Hepatocyte (in vitro differentiated cells): ENCODE measurements at places on chromosomes 13 and 19. TPM values are rescaled to one million over a fixed set of nuclear protein-coding genes. Genes with fewer than 3 reads are reported as not detected.

DNA sequence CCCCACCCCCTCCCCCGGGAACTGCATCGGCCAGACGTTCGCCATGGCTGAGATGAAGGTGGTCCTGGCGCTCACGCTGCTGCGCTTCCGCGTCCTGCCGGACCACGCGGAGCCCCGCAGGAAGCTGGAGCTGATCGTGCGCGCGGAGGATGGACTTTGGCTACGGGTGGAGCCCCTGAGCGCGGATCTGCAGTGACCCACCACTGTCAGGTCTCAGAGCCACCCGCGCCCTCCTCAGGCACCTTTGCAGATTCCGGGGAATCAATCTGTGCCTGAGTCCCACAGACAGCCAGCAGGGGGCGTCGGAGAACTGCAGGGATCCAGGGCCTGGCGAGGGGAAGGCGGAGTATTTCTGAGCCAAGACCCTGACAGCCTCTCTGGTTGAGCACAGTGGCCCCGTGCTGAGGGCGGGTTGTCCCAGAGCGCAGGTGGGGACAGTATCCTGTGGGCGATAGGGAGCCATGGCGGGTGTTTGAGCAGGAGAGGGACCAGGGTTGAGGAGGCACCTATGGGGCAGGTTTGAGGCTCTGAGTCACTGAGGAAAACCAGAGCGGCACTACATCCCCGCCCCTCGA, 30.4 kb upstream of the CYP4F8 start:
- no peaks in the 10 kb centered on the region for H3K27me3 ChIP-seq
- peak; percentile 59 for DNase-seq
- H3K4me1 ChIP-seq = no peaks in the 10 kb centered on the region

DNA sequence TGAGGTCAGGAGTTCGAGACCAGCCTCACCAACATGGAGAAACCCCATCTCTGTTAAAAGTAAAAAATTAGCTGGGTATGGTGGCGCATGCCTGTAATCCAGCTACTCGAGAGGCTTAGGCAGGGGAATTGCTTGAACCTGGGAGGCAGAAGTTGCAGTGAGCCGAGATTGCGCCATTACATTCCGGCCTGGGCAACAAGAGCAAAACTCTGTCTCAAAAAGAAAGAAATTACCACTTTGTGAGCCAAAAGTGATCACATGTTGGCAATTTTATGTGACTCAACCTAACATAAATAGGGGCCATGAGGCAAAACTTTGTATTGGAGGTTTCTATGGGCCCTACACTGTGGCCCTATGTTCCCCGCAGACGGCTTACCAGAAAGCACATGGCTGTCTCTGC, 72.2 kb downstream of the MAP4K1 start:
- H3K27me3 ChIP-seq = no peaks in the 10 kb centered on the region
- DNase-seq = no peak
- H3K4me1 ChIP-seq = peaks cover 4% of the 10 kb centered on the region

TOMM40 gene
- polyA plus RNA-seq = 83.1 and 83.7 TPM in 2 replicates

PINLYP gene
- polyA plus RNA-seq = 4.5 and 4.6 TPM in 2 replicates

- no peaks in the 10 kb centered on the region for H3K36me3 ChIP-seq
- no peaks in the 10 kb centered on the region for H3K4me1 ChIP-seq
- H3K4me3 ChIP-seq = no peak overlapping the region
- H3K27me3 ChIP-seq = peaks cover 10% of the 10 kb centered on the region
- DNase-seq = peak; percentile 31
- H3K27ac ChIP-seq = no peak overlapping the region
Measured at GRCh38 chr19:50741179-50741933, 18.2 kb downstream of the CLEC11A start.

DNA sequence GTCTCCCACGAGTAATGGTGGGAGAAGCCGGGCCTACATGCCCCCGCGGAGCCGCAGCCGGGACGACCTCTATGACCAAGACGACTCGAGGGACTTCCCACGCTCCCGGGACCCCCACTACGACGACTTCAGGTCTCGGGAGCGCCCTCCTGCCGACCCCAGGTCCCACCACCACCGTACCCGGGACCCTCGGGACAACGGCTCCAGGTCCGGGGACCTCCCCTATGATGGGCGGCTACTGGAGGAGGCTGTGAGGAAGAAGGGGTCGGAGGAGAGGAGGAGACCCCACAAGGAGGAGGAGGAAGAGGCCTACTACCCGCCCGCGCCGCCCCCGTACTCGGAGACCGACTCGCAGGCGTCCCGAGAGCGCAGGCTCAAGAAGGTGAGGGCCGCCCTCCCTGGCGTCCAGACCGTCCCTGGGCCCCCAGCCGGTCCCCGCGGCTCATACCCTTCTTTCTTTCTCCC, 1.4 kb upstream of the USF2 start:
- H3K27ac ChIP-seq = peak overlapping the region; percentile 100
- no peaks in the 10 kb centered on the region for H3K27me3 ChIP-seq
- H3K36me3 ChIP-seq = no peaks in the 10 kb centered on the region
- DNase-seq = peak; percentile 69
- H3K4me1 ChIP-seq = peaks cover 12% of the 10 kb centered on the region

SHD gene
- polyA plus RNA-seq = 3.4 and 4.6 TPM in 2 replicates

- H3K36me3 ChIP-seq = no peaks in the 10 kb centered on the region
- H3K4me3 ChIP-seq = no peak overlapping the region
- H3K27me3 ChIP-seq = no peaks in the 10 kb centered on the region
- H3K4me1 ChIP-seq = no peaks in the 10 kb centered on the region
Measured at GRCh38 chr19:15548648-15549047, 40.3 kb downstream of the CYP4F22 start.

GRCh38 chr13:69410761-69411160, 696.9 kb upstream of the ATXN8OS start:
- no peaks in the 10 kb centered on the region for H3K36me3 ChIP-seq
- no peaks in the 10 kb centered on the region for H3K4me1 ChIP-seq
- no peak overlapping the region for H3K4me3 ChIP-seq
- H3K27ac ChIP-seq = no peak overlapping the region
- DNase-seq = no peak

LGALS7 gene
- 1.2 TPM in 2 replicates for polyA plus RNA-seq

- no peaks in the 10 kb centered on the region for H3K27me3 ChIP-seq
- no peaks in the 10 kb centered on the region for H3K4me1 ChIP-seq
- no peak overlapping the region for H3K27ac ChIP-seq
- DNase-seq = peak; percentile 28
- H3K36me3 ChIP-seq = no peaks in the 10 kb centered on the region
- no peak overlapping the region for H3K4me3 ChIP-seq
Measured at GRCh38 chr13:86870444-86870843, 800.7 kb upstream of the SLITRK5 start.

DNA sequence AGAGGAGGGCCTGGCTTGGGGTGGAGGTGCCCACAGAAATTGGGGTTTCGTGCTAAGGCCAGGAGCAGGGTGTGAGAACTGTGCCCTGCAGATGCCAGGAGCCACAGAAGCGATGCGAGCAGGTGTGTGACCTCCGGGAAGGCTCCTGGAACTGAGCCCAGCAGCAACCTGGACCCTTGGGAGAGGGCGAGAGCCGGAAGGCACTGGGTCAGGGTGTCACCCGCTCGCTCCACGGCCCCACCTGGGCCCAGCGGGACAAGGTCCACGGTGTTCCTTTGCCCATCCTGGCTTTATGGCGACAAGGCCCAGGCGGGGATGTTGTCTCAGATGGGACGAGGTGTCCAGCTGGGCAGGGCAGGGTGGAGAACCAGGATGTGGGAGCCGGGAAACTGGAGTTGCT, 4.2 kb downstream of the MISP start:
- H3K27me3 ChIP-seq = no peaks in the 10 kb centered on the region
- H3K36me3 ChIP-seq = no peaks in the 10 kb centered on the region
- H3K4me1 ChIP-seq = peaks cover 23% of the 10 kb centered on the region
- no peak overlapping the region for H3K4me3 ChIP-seq
- peak overlapping the region; percentile 99 for H3K27ac ChIP-seq

LHFPL6 gene
- polyA plus RNA-seq = 14.1 and 17.2 TPM in 2 replicates

- no peaks in the 10 kb centered on the region for H3K36me3 ChIP-seq
- no peak overlapping the region for H3K27ac ChIP-seq
- H3K4me3 ChIP-seq = no peak overlapping the region
- peak; percentile 58 for DNase-seq
- H3K4me1 ChIP-seq = peaks cover 7% of the 10 kb centered on the region
Measured at GRCh38 chr19:35088131-35088913, 27.3 kb upstream of the FXYD3 start.

GRCh38 chr13:58955546-58956385, 1208.0 kb downstream of the DIAPH3 start:
- no peak for DNase-seq
- no peaks in the 10 kb centered on the region for H3K27me3 ChIP-seq
- no peaks in the 10 kb centered on the region for H3K4me1 ChIP-seq
- H3K36me3 ChIP-seq = no peaks in the 10 kb centered on the region

- H3K4me3 ChIP-seq = no peak overlapping the region
- no peaks in the 10 kb centered on the region for H3K27me3 ChIP-seq
Measured at GRCh38 chr13:75415694-75416093, 66.3 kb downstream of the TBC1D4 start.

DNA sequence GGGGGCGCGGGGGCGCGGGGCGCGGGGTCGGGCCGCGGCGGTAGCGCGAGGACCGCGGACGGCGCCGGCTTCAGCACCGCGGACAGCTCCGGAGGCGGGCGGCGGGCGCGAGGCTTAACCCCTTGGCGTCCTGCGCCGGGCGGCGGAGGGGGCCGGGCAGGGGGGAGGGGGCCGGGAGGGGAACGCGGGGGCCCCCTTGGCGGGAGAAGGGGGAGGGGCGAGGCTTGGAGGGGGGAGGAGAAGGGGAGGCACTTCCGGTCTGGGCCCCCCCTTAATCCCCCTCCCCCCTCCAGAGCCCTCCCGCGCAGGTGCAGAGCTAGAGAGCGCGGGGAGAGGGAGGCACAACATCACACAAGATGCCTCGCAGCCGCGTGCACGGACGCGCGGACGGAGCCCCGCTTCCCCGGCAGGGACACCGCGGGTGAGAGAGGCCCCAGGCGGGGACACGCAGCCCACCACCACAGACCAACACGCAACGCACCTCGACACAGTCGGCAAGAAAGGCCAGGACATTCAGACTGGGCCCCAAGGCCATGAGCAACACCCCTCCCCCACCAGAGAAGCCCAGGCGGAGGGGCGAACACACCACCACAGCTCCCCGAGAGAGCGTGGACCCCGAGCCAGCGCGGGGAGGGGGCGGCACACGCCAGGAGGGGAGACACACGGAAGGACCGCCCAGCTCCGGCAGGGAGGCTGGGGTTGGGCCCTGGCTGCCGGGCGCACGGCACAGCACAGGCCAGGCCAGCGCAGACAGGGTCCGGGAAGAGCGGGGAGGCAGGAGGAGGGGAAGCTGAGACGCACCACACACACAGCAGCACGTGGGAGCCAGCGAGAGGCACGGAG, 24.1 kb downstream of the SHANK1 start:
- no peaks in the 10 kb centered on the region for H3K36me3 ChIP-seq
- H3K4me1 ChIP-seq = no peaks in the 10 kb centered on the region
- peak; percentile 66 for DNase-seq

DNA sequence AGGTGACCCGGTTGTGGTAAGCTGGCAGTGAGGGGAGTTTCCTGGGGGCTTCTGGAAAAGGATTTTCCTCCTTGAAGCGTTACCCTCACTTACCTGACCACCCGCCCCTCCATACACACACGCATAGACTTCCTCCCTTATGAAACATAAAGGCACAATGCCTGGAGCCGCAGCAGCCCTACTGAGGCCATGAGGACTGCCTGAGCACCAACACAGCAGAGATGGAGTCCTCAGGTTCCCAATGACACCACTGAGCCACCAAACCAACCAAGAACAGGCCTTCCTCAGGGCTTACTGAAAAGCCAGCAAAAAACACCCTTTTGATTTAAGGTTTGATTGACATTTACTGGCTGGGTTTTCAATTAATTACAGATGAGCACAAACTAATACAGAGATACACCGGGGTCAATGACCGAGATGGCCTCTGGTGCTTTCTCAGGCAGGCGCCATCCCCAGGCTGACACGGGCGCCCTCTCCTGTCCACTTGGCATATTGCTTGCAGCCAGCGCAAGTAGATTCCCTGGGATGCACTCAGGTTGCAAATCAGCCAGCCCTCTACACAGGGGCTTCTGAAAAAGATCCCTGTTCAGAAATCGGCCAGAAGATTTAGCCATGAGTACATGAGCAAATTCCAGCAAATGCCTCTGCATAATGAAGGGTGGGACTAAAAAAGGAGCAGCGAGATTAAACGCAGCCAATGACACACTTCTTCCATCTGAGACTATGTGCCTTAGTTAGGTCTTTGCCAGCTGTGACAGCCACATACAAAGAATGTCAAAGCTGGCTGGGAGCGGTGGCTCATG, 14.8 kb downstream of the OPA3 start:
- H3K36me3 ChIP-seq = no peaks in the 10 kb centered on the region
- H3K27me3 ChIP-seq = no peaks in the 10 kb centered on the region

- H3K4me3 ChIP-seq = no peak overlapping the region
- no peak overlapping the region for H3K27ac ChIP-seq
- peaks cover 4% of the 10 kb centered on the region for H3K4me1 ChIP-seq
- no peaks in the 10 kb centered on the region for H3K36me3 ChIP-seq
- no peaks in the 10 kb centered on the region for H3K27me3 ChIP-seq
- DNase-seq = no peak
Measured at GRCh38 chr19:10730932-10731331, 13.1 kb downstream of the DNM2 start.

CD79A gene
- polyA plus RNA-seq = 0.27 TPM in 1 of 2 replicates, not detected in the other

C19orf38 gene
- polyA plus RNA-seq = 0.56 and 1.5 TPM in 2 replicates

DNA sequence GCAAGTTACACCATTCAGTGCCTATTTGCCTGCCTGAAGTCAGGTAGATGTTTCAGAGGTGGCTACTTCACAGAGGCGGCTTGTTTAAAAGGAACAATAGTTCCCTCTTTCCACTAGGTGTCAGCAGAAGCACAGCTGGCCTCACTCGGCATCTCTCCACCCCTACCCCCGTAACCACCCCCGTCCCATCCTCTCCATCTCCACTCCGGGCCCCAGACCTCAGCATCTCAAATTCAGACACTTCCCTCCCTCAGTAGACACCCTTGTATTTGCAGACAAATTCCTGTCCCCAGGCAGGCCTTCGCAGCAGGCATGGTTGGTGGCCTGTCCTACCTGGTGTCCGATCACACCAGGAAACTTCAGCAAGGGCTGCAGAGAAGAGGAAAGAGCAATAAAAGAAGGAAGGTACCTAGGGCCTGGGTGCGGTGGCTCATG, 9.1 kb upstream of the DPP9 start:
- no peaks in the 10 kb centered on the region for H3K36me3 ChIP-seq
- peak; percentile 75 for DNase-seq
- no peak overlapping the region for H3K4me3 ChIP-seq
- H3K4me1 ChIP-seq = no peaks in the 10 kb centered on the region
- no peak overlapping the region for H3K27ac ChIP-seq
- no peaks in the 10 kb centered on the region for H3K27me3 ChIP-seq

DNA sequence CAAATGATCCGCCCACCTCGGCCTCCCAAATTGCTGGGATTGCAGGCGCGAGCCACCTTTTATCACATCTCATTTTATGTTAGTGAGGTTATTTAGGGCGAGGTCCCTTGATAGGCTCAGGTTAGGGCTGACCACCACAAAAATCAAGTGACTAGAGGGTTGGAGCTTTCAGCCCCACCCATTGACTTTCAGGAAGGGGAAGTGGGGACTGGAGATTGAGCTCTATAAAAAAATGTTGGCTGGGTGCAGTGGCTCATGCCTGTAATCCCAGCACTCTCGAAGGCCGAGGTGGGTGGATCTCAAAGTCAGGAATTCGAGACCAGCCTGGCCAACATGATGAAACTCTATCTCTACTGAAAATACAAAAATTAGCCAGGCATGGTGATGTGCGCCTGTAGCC, 20.1 kb downstream of the FPR3 start:
- DNase-seq = no peak
- H3K36me3 ChIP-seq = no peaks in the 10 kb centered on the region
- H3K4me3 ChIP-seq = no peak overlapping the region
- no peaks in the 10 kb centered on the region for H3K4me1 ChIP-seq
